ENCODE measurements at places on chromosomes 13 and 19. TPM values are rescaled to one million over a fixed set of nuclear protein-coding genes. Genes with fewer than 3 reads are reported as not detected.

DNA sequence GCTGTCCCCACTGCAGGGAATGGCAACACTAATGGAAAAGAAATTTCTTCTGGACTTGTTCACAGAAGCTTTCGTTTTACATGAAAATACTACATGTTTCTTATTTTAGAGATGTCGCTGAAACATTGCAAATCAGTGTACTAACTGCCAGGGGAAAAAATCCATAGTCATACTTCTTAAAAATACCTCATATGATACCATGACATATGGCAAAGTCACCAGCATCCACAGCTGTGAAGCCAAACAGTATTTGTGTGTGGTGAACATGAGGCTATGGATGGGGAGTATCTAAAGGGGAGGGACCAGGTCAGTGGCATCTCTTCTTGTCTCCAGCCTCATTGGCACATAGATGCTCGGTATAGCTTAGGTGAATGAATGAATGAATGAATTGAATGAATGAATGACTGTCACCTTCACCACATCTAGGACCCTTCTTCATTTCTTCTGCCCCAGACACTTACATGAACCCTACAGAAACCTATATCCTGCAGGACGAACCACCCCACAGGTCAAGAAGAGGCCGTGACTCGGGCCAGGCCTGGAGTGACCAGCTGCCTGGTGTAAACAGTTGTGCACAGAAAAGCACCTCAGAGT is 14.6 kb upstream of the CD33 start:
- no peak for DNase-seq

- DNase-seq, result peak; percentile 40
Observed at GRCh38 chr13:30810261-30810701, 74.9 kb downstream of the ALOX5AP start.

GRCh38 chr13:67408798-67409197 is 178.7 kb upstream of the PCDH9 start:
- DNase-seq, result no peak

- no peak for DNase-seq
Observed at GRCh38 chr13:32824675-32825074, 191.5 kb upstream of the KL start.

DNA sequence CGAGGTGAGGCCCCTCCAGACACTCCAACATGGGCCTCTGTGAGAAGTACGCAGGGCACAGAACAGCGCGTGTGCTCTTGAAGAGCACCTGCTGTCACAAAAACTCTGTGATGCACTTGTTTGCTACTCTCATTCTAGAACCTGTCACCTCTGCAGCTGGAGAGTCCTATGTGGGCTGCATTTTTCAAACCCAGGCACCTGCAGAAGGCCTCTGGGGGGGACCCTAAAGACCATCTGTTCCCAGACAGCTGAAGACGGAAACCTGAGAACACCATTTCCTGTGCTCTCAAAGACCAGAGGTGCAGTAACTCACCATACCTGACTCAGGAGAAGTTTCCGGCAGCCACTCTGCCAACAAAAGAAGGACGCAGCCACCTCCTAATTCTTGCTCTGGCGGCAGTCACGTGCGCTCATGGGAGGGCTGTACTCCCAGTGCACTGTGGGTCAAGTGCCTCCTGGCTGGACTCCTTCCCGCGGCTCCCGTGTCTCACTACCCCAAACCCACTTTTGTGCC is 28.1 kb downstream of the RANBP3 start:
- no peak for DNase-seq

DNA sequence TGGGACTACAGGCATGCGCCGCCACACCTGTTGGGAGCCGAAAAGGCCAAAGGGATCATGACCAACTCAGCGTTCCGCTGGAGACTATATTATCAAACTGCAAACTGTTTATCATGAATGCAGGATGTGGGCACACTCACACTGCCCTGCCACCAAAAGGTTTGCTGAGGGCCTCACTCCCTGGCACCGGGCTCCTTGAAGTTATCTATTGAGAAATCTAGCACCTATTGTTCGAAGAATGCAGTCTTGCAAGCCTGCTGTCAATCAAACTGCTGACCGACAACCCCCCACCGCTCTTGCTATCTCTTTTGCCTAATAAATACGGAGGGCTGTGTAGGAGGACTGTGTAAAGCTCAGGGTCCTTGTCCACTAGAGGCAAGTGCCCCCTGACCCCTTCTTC is 5.2 kb upstream of the ZNF836 start:
- no peak for DNase-seq

- no peak for DNase-seq
Observed at GRCh38 chr19:30587869-30588268, 215.7 kb downstream of the ZNF536 start.

DNA sequence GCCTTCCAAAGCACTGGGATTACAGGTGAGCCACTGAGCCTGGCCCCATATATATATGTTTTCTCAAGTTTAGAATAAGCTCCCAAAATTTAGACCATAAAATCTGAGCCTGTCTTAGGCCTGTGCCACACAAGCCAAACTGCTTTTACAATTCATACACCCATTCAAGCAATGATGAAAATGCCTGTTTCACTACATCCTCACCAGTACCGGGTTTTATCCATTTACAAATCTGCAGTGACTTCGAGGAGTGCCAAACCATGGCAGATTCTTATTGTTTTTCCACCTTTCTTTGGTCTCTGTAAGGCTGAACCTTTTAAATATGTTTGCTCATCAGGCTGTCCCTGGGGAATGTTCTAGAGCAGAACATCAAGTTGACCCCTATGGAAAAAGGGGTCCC is 9.6 kb upstream of the NFIC start:
- no peak for DNase-seq

DNA sequence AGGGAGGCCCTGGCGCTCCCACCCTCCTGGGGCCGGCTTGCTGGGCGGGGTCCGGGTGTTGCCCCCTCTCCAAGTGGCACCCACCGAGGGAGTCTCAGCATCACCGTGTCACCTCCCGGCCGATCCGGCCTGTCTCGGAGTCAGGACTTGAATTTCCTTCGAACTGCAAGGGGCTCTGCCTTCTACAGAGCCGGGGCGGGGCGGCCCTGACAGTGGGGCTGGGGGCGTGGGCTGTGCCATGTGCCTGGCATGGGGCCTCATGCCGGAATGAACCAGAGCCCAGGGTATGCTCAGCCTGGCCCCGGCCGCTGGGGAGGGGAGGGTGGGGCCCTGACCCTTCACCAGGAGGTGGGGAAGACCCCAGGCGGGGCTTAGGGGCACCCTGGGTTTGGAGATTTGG is 47.0 kb upstream of the TCF3 start:
- DNase-seq, result no peak

DNA sequence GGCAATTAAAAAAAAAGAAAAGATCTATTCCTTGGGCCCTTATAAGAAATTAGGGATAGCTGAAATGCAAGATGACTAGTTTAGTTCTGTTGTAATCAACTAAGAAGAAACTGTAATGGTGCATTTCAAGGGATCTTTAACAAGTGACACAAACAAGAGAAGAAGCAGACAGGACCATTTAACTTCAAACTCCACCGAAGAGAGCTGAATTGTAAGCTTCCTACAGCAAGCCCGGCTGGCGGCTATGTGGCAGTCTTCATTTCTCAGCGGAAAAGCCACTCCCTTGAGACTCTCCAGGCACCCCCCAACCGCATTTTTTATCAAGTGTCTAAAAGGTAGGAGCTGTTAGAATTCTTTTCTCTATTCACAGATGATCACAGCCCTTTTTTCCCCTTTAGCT is 305.2 kb upstream of the ZNF507 start:
- no peak for DNase-seq

Gene RASIP1
- 154 TPM for total RNA-seq

GRCh38 chr19:40923934-40924391 is 41.9 kb upstream of the CYP2A7 start:
- DNase-seq, result no peak

GRCh38 chr19:58335630-58336029 is 8.8 kb downstream of the ZSCAN22 start:
- DNase-seq, result no peak

- DNase-seq, result no peak
Observed at GRCh38 chr13:51612867-51613266, 28.6 kb downstream of the WDFY2 start.

Gene PLIN4
- total RNA-seq, result 1.1 TPM

DNA sequence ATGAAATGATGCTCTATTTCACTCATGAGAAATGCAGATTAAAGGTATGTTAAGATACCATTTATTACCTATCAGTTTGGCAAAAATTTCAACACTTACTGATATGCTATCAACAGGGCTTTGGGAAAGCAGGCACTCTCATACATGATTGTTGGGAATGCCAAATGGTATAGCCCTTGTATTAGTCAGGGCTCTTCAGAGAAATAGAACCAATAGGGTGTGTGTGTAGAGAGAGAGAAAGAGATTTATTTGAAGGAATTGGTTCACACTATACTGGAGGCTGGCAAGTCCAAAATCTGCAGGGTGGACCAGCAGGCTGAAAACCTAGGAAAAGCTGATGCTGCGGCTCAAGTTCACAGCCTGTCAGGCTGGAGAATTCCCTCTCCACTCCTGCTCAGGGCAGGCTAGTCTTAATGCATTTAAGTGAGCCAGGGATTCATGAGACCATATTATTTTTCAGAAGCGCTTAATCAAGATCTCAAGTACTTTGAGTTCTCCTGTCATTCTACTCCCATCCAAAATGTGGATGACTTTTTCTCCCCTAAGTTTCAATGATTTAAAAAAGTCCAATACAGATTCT is 72.4 kb downstream of the NHLRC3 start:
- no peak for DNase-seq

Gene ZNF296
- total RNA-seq, result 0.51 TPM

- peak; percentile 7 for DNase-seq
Observed at GRCh38 chr19:21604351-21604926, 99.0 kb downstream of the ZNF429 start.

Gene SHC2
- total RNA-seq, result 11.3 TPM

DNA sequence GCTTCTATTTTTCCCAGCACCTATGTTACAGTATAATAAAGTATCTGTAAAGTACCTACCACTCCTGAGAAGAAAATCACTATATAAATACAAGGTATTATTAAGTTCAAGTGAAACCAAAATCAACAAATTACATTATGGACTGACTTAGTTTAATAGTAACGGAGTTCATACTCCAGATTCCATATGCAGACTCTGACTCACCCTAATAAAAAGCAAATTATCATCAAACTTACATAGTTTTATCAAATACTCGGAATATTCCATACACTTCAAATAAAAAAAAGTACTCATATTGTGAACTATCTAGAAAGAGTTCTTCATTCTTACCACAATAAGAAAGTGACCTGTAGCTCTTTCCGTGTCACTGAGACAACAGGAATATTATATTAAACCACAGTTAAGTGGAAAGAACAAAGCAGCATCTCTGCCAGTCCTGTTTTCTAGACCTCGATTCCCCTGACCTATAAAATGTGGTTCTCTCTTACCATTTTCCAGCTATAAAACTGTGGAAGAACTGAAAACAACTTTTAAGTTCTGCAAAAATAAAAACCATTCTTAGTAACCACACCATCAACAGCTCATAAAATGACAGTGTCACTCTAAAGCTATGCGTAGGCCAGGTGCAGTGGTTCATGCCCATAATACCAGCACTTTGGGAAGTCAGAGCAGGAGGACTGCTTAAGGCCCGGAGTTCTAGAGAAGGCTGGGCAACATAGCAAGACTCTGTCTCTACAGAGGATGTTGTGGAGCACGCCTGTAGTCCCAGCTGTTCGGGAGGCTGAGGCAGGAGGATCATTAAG is 42.6 kb downstream of the USP12 start:
- DNase-seq, result no peak

GRCh38 chr19:58352760-58353671 is at the start of gene A1BG:
Gene A1BG, minus strand, starts transcription at chr19:58353492. Its CDS starts 55 bp downstream, at chr19:58353437.
- no peak for DNase-seq

DNA sequence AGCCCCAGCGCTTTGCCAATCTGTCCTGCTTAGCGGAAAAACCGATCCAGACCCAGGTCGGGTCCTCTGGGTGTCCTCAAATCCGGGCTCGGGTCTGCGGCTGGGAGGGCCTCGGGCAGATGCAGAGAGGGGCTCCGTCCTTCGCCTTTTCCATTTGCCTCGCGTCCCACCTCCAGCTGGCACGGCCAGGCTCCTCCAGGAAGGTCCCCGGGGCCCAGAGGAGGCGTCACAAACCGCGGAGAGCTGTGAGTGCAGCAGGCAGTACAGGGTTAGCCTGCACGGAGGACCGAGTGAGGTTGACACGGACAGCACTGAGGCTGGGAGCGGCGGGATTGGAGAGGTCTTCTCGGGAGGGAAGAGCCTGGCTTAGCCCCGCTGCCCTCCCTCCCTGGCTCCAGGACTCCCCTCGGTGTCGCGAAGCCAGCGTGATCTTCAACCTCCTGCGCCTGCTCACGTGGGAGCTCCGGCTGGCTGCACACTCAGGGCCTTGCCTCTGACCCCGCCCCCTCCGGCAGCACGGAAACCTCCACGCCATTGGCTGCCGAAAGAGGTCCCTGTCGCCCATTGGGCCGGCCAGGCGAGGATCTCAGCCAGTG is 2.8 kb upstream of the IFNL2 start:
- DNase-seq, result no peak

Gene CCDC122
- 5.4 TPM for total RNA-seq

Gene TUBB4A
- total RNA-seq, result not detected

DNA sequence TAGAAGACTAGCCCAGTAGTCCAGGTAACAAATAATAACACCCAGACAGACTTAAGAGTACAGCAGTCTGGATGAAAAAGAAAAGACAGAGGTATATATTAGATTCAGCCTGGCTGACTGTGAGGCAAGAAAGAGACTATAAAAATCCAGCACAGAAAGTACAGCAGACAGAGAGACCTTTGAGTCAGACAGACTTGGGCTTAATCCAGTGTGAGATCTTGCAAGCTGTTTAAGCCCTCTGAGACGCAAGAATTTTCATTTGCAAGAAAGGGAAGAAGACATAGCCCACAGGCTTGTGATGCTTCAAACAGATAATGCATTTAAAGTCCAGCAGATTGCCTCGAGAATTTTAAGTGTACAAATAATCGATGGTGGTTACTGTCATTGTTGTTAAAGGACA is 471.4 kb downstream of the LIG4 start:
- DNase-seq, result no peak

DNA sequence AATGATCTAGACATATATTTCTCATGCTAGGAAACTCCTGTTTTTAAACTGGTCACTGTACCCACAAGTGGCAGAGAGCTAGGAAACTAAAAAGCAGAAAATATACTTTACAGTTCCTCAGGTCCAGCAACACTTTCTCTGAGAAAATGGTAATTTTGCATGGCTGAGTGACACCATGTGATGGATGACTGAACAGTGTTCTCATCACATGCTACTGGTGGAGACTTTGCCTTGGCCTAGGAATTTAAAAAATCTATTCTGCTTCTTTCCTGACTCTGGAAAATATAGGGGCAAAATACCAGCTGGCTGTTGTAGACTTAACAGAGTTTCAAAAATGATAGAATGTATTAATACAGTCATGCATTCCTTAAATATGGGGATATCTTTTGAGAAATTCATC is 50.0 kb downstream of the LATS2 start:
- DNase-seq, result no peak

DNA sequence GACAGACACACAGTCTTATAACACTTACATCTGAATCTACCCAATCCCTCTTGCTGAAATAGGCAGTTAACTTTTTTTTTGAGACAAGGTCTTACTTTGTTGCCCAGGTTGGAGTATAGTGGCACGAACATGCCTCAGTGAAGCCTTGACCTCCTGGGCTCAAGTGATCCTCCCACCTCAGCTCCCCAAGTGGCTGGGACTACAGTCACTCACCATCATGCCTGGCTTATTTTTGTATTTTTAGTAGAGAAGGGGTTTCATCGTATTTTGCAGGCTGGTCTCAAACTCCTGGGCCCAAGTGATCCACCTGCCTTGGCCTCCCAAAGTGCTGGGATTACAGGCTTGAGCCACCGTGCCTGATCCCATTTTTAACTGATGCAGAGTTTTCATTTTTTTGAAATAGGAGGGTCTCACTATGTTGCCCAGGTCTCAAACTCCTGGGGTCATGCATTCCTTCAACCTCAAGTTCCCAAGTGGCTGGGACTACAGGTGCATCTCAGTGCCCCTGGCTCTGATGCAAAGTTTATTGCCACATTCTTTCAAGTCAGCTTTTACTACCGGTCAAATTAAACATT is 7.6 kb downstream of the ELF1 start:
- no peak for DNase-seq

All from dermis blood vessel endothelial cell (primary cell).